ENCODE measurements at places on chromosomes 12 and 14.

DNA sequence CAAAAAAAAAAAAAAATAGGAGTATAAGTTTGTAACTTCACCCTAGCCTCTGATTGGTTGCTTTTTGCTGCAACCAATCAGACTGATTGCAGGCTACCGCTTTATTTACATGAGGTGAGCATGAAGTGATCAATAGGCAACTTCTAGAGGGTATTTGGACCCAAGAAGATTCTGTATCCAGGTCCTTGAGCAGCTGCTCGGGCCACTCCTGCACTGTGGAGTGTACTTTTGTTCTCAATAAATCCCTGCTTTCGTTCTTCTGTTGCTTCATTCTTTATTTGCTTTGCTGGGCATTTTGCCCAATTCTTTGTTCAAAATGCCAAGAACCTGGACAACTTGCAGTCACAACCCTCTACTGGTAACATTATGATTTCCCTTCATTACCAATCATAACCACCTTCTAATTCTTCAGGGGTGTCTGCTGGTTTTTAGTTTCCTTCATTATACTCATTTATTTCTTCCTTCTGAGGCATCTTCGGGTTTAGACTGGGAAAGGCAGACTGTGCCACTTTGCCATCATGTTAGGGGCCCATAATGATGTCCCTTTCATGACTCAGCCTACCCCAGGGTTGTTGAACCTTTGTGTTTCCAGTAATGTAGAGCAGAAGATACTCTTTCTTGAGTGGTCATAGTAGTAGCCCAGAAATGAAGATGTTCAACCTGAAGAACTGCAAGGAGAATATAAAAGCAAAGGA, 43.4 kb upstream of the LIMA1 start:
- DNase-seq = no peak

GRCh38 chr12:115640929-115641328, 636.6 kb downstream of the MED13L start:
- DNase-seq = no peak

DNA sequence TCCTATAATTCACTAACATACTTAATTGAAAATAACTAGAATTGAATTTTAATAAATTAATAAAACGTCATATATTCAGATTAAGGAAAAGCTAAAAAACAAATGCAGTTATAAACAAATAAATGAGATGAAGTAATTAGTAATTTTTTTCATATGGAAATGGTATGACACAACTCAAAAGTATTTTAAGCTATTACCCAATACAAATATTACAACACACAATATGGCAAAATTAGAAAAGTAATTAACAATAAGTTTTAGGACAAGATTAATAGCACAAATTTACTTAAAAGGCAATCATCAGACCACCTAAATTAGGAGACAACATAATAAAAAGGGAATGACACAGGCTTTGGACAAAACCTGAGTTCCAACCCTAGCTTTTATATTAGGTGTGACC, 81.7 kb downstream of the EEA1 start:
- DNase-seq = no peak

GRCh38 chr12:38156497-38157245, 159.9 kb upstream of the ALG10B start:
- DNase-seq = no peak

DNA sequence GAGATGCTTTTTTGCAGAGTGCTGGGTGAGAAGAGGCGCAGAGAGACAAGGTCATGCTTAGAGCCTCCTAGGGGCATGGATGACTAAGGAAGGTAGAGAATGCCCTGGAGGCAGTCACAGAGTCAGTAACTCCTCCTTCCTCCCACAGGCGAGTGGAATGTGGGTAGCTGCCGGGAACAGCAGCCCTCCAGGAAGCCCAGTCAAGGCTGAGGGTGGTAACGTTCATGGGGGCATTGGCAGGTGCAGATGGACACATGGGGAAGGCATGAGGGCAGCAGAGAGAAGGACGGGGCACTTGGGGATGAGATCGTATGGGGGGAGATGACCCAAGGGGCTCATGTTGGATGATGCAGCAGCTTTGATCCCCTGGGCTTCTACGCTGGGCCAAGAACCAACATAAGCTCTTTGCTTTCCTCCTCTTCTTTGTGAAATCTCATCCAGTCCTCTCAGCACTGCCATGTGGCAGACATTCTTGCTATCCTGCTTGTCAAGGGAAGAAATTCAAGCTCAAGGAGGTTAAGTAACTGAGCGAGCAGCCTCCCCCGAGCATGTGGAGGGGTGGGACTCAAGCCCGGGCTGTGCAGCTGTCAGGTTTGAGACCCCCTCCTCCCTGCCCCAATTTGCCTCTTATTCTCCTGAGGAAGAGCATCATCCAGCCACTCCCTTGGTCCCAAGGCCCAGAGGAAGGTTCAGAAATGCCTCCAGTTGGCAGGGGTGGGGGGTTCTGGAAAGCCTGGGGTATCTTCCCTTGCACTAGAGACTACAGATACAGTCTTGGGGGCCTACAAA, 187.9 kb downstream of the PIWIL1 start:
- no peak for DNase-seq

- DNase-seq = no peak
These were observed 5.4 kb upstream of the SLC22A17 start for GRCh38 chr14:23358042-23358441.

DNA sequence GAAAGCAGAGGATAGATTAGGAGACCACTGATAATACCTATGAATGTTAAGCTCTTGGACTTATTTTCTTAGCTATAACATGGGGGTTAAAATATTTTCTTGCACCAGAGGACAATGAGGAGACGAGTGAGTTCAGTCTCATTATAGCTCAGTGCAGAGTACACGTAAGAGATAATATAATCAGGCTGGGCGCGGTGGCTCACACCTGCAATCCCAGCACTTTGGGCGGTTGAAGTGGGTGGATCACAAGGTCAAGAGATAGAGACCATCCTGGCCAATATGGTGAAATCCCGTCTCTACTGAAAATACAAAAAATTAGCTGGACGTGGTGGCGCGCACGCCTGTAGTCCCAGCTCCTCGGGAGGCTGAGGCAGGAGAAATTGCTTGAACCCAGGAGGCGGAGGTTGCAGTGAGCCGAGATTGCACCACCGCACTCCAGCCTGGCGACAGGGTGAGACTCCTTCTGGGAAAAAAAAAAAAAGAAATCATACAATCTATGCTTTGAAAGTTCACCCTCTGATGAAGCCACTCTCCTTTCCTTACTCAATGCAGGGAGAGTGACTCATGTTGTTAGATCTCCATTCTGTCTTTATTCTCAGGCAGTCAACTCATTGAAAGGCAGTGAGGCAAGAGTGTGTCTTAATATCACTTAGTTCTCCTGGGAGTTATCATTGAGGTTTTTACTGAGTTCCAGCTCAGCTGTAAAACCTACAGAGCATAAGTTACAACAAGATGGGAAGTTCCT, 134.2 kb downstream of the SYNE2 start:
- DNase-seq = no peak

GRCh38 chr14:76774821-76775694, 13.8 kb downstream of the VASH1 start:
- DNase-seq = no peak

- DNase-seq = no peak
These were observed 43.4 kb upstream of the CFAP54 start for GRCh38 chr12:96445691-96446583.

- DNase-seq = no peak
These were observed 6.0 kb downstream of the SPTB start for GRCh38 chr14:64873506-64874219.

All from HL-60 (cell line).